Activated T-cell treated with anti-CD3 and anti-CD28 coated beads, Interleukin-2, amount 50 U/mL, for 72 hours (primary cell): ENCODE measurements at places on chromosomes 13 and 19. TPM values are rescaled to one million over a fixed set of nuclear protein-coding genes. Genes with fewer than 3 reads are reported as not detected.

The TMEM145 gene
- total RNA-seq = 0.67 TPM

The DACT3 gene
- 3.4 TPM for total RNA-seq

DNA sequence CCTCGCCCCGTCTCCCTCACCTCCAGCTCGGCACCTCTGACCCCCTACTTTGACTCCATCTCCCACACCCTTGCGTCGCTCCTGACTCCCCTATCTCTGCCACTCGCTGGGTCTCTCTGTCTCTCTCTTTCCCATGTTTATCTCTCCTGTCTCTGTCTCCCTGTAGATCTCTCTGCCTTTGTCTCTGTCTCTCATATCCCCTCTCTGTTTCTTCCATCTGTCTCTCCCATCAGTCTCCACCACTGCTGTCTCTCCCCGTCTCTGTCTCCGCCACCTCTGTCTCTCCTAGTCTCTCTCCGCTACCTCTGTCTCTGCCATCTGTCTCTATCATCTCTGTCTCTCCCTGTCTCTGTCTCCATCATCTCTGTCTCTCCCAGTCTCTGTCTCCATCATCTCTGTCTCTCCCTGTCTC lies 12.4 kb upstream of the BBC3 start:
- peaks cover 6% of the 10 kb centered on the region for H3K27me3 ChIP-seq
- H3K36me3 ChIP-seq = peaks cover 10% of the 10 kb centered on the region
- DNase-seq = no peak

DNA sequence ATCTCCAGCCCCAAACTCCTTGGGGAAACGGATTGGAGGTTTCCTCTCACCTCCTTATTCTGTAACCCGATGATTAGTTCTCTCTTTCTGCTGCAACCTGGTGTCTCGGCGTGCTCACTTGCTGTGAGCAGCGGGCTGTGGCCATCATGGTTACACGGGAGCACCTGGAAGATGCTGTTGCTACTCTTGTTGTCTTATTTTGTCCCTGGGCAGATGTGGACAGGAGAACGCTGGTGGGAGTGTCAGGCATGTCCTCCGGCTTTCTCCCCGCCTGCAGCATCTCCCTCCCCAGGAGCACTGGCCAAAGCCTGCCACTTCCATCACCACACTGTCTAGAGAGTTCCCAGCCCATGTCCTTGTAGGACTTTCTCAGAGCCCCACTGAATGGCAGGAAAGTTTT lies 211.8 kb upstream of the ZNF536 start:
- no peaks in the 10 kb centered on the region for H3K4me1 ChIP-seq
- no peak for DNase-seq
- H3K4me3 ChIP-seq = no peak overlapping the region
- H3K27ac ChIP-seq = no peak overlapping the region

GRCh38 chr19:16249826-16250404 lies 52.2 kb downstream of the AP1M1 start:
- H3K4me3 ChIP-seq = no peak overlapping the region
- DNase-seq = no peak
- peaks cover 8% of the 10 kb centered on the region for H3K4me1 ChIP-seq
- no peaks in the 10 kb centered on the region for H3K27me3 ChIP-seq
- no peak overlapping the region for H3K27ac ChIP-seq
- H3K36me3 ChIP-seq = no peaks in the 10 kb centered on the region

DNA sequence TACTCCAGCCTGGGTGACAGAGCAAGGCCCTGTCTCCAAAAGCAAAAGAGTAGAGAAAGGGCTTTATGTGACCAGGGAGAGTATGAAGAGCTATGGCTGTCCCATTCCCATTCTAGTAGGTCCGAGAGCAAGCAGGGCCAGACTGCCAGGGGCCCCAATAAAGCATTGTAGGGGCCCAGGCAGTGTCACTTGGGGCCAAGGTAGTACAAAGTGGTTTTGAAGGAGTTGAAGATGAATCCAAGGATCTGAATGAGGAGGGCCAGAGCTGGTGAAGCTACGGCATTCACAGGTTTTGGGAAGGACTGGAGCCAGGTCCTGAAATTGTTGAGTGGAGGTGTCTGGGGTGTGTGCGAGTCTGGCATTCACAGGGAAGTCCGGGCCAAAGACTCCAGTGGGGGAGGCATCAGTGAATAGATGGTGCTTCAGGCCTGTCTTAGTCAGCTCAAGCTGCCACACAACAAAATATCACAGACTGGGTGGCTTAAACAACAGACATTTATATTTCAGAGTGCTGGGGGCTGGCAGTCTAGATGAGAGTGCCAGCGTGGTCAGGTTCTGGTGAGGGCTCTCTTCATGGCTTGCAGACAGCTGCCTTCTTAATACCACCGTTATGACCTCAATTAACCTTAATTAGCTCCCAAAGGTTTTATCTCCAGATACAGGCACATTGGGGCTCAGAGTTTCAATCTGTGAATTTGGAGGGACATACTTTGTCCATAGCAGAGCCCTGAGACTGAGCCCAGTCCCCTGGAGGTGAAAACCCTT lies 9.9 kb downstream of the NACC1 start:
- H3K4me1 ChIP-seq = peaks cover 44% of the 10 kb centered on the region
- H3K4me3 ChIP-seq = no peak overlapping the region
- peaks cover 10% of the 10 kb centered on the region for H3K36me3 ChIP-seq
- H3K27ac ChIP-seq = no peak overlapping the region
- no peak for DNase-seq

DNA sequence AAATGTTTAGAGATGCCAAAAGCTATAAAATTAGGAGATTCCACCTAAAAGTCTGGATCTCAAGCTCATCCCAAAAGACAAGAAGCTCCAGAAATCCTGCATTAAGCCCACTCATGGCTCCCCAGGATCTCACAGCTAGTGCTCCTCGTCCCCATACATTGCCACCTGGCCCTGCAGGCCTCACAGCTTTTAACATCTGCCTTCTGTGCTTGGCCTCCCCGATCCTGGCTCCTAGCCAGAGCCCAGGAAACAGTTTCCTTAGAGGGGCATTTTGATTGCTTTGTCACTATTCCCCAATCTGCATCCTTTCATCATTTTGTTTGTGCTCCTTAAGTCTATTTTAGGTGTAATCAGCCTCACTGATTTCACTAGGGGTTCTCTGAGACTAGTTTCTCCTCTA lies 14.5 kb upstream of the DCT start:
- no peaks in the 10 kb centered on the region for H3K27me3 ChIP-seq
- no peak overlapping the region for H3K27ac ChIP-seq
- H3K36me3 ChIP-seq = no peaks in the 10 kb centered on the region
